Hematopoietic multipotent progenitor cell treated with erythropoietin and hydrocortisone succinate and interleukin-3 and kit ligand, for 4 days (in vitro differentiated cells): ENCODE measurements at places on chromosomes 7 and 10.

DNA sequence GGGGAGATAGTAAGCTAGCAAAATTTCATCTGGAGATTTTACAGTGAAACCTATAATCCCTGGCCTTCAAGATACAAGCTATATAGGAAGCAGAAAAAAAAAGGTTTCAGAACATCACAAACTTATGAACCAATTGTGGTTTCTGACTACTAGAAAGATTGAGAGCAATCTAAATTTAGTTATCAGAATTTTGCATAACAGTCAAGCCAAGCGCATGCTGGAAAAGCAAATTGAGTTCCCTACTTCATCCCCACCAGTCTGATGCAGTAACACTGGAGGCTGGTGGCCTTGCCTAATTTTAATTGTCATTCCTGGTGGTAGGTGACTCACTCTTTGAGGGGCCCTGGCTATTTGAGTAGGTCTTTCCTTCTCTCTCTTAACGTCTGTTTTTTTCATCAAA lies 46.3 kb upstream of the ELMO1 start:
- DNase-seq, result peak; percentile 53

GRCh38 chr10:43888586-43888985 lies 239.9 kb upstream of the ZNF32 start:
- DNase-seq, result no peak

- peak; percentile 90 for DNase-seq
These were observed 172.7 kb upstream of the HPS1 start for GRCh38 chr10:98619446-98619845.

GRCh38 chr10:17872191-17873091 lies 63.3 kb downstream of the MRC1 start:
- peak; percentile 58 for DNase-seq

- DNase-seq, result no peak
These were observed 103.1 kb downstream of the PRKAG2 start for GRCh38 chr7:151773797-151774196.

- no peak for DNase-seq
These were observed 103.6 kb downstream of the ARHGAP22 start for GRCh38 chr10:48501226-48501625.

DNA sequence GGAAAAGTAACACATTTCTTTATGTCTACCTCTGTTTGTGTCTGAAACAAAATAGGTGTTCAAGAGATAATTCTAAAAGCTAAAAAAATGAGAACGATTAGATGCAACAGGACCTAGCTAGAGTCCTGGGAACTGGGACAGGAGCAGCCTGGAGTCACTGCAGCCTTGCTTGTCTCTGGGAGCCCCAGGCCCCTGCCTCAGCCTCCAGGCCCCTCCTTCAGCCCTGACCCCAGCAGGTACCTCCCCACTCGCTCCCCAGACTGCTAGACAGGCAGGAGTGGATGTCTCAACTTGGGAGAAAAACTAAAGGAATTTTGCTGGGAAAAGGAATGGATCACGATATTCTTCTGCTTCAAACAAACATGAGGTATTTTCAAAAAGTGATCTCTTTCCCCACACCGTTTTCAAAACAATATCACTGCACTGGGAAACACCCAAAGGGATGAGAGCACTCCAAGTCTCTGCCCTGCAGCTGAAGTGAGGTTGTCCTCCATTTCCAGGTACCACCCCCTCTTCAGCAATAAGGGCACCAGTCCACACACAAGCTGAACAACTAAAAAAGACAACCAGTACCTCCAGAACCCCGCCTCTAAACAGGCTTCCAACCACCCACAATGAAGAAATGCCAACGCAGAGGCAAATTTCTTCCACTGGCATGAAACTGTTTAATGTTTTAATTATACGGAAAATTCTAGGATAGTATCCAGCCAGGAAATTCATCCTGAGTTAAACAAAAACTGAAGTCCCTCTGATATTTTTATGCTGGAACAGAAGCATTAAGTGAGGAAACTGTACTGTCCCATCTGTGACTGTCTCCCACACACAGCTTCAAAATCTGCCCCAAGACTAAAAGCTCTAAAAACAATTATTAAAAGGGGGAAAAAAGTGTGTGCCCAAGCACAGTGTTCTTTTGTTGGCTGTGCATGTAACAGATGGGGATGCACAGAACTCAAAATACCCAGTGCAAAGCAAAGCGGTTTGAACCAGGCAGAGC lies 47.2 kb downstream of the XPNPEP1 start:
- DNase-seq, result no peak

- no peak for DNase-seq
These were observed 15.6 kb downstream of the BLNK start for GRCh38 chr10:96255549-96256333.

DNA sequence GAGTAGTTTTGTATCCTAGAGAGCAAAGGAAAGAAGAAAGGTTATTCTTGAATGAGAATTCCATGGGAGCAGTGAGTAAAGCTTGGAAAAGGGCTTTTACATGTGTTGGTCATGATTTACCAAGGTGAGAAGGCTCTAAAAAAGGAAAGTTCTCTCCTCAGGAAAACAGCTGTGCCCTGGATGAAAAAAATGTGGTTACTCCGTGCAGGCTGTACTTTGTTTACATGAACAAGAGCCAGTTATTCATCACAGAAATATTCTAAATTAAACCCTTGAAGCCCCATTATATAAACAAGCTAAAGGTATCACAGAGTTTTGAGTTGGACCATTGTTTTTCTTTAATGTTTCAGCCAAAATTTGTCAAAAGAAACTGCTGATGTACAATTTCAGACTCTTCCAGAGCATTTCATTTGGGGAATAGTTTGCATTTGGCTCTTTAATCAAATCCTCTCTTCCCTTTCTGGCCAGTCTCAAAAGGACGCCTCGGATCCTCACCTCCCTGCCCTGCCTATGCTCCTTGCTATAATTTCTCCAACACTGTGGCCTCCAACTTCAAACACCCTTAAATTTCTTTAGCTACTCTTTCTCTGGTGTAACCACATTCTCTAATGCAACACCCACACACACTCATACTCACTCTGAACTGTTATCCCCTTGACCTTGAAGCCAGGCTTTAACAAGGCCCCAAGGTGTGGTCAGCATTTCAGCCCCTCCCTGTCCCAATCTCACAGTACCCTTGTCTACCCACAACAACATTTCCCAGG lies 47.4 kb downstream of the AFAP1L2 start:
- no peak for DNase-seq

DNA sequence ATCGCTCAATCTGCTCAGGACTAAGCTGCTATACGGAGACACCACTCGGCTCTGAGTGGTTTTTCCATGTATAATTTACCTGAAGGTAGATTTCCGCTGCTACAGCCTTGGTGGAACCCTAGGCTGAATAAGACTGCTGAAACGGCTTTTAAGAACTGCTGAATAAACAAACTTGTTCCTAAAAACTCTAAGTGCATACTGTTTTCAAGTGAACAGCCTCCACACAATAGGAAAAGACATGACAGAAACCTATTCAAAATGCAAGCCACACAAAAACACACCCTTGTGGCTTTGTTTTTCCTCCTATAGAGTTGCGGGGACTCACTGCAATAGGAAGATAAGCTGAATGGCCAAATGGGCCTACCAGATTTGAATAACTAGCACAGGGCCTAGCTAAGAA lies 117.2 kb downstream of the UBE2H start:
- DNase-seq, result peak; percentile 86

- peak; percentile 86 for DNase-seq
These were observed 31.1 kb upstream of the TOMM7 start for GRCh38 chr7:22853674-22854157.

DNA sequence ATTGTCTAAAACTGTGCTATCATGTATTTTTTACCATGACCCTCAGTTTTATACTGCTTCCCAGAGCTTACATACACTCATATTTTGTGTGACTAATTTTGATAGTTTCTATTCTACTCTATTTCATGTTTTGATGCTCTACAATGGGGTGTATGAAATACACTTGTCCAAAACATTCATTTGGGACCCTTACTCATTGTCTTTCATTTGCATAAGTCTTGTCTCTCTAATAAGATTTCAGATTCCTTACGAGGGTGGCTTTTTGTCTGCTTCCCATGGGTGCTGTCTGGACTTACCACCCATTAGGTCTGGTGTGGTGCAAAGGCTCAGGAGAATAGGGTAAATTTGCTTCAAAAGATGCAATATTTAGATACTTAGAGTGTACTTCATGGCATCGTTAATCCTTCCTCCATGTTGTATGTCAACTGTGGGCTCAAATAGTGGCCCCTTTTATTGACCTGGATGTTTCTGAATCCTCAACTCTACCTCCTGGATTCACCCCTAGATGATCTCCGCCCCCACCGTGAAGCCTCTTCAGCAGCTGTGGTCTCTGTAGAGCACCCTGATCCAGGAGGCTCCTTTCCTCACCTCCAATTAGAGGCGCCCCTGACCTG lies 3.6 kb upstream of the GIMAP5 start:
- no peak for DNase-seq

GRCh38 chr10:49417311-49418052 lies 21.6 kb upstream of the DRGX start:
- no peak for DNase-seq

DNA sequence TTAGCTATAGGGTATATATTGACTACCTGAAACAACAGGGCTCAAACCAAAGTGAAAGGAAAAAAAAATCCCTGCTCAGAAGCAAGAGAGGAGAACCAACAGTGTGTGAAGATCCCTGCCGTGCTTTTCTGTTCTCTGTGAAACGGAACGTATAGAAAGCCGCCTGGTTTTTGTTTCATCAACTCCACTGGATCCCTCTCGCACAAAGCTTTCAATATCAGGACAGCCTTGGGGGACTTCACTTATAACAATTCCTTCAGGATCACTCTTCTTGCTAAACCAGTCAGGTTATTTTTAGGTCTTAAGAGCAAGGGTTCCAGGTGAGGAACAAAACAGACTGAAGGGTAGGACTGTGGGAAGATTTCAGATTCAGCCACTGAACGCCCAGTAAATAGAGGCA lies 151.1 kb upstream of the CACNA2D1 start:
- no peak for DNase-seq

GRCh38 chr10:33715303-33715975 lies 381.0 kb upstream of the NRP1 start:
- peak; percentile 3 for DNase-seq

DNA sequence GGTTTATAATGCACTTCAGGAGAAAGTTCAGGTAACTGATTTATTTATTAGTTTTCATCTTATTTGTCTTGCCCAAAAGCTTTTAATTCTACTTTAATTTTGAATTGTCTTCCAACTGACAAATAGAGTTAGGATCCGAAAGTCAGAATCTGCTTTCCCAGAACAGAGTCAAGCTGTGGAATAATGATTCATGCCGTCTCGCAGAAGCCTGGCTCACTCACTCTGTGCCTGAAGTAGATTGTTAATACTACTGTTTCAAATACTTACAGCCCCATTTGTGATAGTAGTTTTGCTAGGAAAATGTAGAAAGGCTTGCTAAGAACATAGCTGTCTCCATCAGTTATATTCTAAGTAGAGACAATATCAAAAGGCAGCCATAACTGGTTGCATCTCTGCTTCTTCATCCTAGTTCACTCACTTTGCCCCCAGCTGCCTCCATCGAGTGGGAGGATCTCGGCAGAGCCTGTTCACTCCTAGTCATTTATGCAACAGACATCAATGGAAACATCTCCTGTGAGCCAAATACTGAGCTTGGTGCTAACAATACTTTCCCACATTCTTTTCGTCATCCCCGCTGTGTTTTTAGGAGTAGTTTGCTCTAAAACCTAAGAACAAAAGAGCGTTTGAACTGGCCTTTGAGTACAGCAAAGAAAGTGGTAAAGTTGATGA lies 28.0 kb downstream of the ABRAXAS2 start:
- no peak for DNase-seq

DNA sequence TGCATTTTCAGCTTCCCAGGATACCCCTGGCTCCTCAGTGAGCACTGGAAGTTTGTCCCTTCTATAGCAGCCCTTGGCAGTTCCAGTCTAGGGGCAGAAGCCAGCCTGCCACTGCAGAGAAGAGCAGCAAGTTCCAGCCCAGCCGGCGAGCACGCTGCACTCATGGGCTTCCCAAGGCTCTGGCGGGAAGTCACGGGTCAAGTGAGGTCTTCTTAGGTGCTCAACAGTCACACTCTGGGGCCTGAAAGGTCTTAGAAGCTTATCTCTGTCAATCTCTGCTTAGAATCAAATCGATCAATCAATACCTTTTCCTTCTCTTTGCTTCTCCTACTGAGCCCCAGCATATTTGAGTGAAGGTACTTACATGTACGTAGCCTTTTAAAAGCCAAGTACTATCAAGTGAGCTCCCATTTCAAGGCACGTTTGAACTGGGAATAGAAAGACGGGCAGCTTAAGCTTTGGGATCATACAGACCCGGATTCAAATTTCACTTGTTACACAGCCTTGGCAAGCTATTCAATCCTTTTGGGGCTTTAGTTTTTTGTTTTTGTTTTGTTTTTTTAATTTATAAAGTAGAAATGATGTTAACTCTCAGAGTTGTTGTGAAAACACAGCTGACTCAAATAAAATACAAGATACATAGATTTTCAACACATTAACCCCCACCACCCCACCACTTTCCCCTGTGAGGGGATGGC lies 152.6 kb upstream of the KLF14 start:
- DNase-seq, result no peak

DNA sequence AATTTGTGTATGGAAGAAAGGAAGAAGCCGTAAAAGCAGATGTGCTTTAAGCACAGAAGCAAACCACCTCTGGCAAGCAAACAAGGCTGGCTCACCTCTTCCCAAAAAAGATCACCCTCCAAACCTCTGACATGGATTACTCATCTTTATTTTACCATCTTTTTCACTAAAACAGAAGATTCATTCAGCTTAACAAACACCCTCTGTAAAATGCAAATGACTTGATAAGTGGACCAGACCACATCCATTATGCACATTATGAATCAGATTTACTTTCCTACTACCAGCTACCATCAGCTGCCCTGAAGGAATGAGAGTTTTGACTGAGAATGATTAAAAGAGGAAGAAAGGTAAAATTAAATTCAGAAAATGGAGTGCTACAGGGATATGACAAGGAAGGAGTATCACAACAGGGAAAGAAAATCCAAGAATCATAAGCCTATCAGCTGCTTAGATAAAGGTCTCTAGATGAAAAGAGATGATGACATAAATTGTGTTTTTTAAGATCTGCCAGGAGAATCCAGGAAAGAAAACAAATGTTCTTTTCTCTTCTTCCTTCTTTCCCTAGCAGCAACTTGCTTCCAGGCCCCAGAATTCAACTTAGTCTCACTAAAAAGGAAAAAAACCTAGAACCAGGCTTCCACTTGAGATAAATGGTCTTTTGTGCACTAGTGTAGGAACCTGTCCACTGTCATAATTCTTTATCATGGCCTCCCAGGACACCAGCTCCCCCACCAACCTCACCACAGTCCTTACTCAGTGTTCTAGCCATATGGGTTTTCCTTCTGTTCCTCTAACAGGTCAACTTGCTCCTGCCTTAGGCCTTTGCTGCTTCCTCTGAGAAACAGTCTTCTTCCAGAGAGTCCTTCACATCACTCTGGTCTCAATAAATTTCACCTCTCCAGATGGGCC lies 47.4 kb downstream of the JAZF1 start:
- peak; percentile 55 for DNase-seq

DNA sequence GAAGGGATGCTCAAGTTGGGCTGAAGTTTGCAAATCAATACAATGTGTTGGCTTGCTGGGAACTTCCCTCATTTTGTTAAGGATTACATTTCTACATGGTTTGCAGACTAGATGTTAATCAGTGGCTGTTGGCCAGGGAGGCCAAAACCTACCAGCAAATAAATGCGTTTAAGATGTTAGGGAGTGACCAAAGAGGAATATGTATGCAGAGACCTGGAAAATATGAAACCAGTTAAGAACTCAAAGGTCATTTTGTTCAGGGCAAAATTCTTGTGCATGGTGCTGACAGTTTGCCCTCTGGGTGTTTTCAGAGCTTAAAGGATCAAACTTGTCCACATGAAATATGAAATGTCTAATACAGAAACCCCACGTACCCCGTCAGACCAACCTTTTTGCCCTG lies 30.3 kb downstream of the GATA3 start:
- DNase-seq, result no peak
